ENCODE measurements at places on chromosomes 3 and 15.

DNA sequence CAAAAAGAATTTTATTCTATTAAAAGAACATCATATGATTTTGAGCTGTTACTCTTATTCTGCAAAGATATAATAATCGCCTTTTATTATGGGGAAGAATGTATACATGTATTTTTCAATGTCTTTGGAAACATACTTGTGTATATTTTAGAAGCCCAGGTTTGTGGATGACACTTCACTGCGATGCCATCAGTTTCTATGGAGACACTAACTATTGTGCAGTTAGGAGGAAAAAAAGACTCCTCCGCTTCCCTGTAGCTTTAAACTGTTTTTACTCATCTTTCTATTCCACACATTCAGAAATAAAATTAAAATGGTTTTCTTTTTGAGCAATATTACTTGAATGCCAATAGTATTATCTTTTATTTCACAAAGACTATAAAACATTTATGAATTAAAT is 305.0 kb downstream of the NLGN1 start:
- DNase-seq: no peak

- DNase-seq: no peak
Measured at GRCh38 chr3:126935756-126936509, 47.0 kb upstream of the PLXNA1 start.

DNA sequence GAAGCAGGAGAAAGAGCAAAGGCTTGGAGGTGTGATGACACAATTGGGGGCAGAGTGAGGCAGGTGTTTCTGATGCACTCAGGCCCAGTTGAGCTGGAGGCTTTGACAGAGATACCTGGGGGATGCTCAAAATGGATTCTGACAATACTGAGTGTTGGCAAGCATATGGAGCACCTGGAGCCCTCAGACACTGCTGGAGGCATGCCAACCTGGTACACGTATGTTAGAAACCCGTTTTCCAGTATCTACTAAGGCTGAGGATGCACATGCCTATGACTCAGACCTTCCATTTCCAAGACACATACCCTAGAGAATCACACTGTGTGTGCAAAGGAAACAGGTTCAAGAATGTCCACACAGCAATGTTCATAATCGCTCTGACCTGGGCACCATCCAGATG is 58.7 kb downstream of the WNT7A start:
- no peak for DNase-seq

GRCh38 chr3:20194793-20195460 is 8.9 kb upstream of the SGO1 start:
- no peak for DNase-seq

DNA sequence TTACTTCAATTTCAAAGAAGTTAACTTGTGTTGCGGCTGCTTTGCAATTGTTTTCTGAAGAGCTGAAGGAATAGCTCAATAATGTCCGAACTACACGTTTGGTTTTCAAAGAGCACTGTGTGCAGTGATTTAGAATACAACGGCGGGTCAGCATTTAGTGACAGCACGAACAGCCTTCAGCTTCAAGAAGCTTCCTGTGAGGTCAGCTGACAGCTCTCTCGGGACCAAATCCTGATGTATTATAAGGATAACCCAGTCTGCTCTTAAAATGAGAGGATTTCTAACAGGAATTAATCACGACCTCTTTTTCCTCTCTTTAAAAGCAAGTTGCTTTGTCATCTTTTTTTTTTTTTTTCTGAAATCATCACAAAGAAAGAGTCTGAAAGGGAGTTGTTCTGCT is 97.9 kb upstream of the UNC13C start:
- peak; percentile 49 for DNase-seq

GRCh38 chr3:107402214-107402613 is 25.0 kb downstream of the CCDC54 start:
- DNase-seq: no peak

- DNase-seq: no peak
Measured at GRCh38 chr3:127324913-127325628, 37.2 kb upstream of the PRR20G start.

DNA sequence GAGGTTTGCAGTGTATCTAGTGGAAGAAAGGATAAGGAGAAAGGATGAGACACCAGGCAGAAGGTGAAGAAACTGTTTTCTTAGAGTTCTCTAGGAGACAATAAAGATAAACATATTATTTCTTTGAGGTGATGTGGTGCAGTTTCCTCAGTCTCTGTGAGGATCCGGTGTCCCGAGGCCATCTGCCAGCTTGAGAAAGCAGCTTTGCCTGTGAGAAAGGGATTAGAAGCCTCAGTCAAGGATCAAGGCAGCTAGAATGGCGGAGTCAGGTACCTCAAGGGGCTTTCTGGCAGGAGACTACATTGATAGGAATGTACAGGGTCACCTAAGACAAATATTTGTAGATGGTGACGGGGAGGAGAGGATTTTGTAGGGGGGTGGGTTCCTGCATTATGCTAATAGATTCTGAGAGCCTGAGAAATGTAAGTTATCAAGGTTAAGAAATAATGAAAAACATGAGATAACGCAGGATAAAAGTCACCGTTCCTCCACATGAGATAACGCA is 103.9 kb upstream of the MB21D2 start:
- DNase-seq: peak; percentile 67

DNA sequence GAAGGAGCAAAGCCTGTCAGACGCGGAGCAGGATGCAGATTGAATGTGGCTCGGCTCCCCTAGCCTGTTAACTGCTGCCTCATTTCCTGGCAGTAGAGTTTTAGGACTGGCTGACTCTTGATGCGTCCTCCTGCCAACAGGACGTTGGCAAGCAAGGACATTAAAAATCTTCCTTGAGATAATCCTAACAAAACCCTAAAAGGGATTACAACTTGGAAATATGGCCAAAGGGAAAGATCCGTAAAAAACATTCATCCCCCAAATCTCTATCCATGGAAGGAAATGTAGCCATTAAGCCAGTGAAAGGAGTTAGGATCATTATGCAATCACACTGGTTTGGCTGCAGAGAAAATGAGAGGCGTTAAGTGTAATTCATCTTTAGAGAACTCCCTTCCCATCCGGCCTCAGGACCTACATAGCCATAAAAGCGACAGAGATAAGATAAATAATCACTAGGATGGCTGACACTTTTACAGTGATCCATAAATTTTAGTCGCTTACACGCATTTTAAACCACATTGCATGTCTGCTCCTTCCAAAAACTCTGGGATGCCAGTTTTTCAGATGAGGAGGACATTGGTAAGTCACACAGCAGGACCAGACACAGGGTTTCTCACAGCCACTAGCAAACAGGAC is 44.5 kb upstream of the C3orf80 start:
- DNase-seq: no peak

DNA sequence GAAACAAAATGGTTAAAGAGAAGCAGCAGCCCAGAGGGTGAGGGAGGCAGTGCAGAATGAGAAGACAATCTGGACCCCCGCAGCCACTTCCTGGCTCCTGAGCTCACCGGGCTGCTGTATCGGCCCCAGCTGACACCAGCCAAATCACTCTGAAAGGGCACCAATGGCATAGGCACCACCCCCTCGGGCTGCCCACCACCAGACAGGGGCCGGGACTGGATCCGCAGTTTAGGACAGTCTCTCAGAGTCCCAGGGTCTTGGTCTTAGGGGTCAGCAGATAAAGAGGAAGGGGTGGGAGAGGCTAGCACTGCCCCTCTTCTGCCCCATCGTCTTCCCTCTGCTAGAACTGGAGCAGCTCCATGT is 17.9 kb upstream of the EHD4 start:
- no peak for DNase-seq

- no peak for DNase-seq
Measured at GRCh38 chr15:45425135-45425534, 46.8 kb upstream of the GATM start.

- DNase-seq: no peak
Measured at GRCh38 chr3:50275141-50275995, 3.5 kb upstream of the LSMEM2 start.

All from WERI-Rb-1 (cell line).